Activated T-helper 9 cell treated with anti-CD3 and anti-CD28 coated beads, Interleukin-2, amount 50 U/mL, for 16 hours (primary cell): ENCODE measurements at places on chromosomes 13 and 19.

DNA sequence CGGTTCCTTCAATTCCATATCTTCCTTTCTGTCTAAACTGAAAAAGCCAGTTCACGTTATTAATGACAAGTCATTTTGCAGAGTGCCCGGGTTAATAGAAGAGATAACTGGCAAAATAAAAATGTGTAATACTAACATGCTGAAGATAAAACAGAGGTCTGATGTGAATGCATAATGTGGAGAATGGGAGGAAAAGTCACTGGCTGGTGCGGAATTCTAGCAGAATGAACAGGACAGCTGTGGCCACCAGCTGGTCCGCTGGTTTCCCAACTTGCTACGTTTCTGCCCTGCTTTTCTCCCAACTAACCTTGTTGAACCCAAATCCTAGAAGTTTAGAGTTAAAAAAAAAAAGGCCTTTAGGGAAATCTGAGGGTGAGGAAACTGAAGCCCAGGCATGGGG, 42.4 kb downstream of the PCDH8 start:
- no peak for DNase-seq

DNA sequence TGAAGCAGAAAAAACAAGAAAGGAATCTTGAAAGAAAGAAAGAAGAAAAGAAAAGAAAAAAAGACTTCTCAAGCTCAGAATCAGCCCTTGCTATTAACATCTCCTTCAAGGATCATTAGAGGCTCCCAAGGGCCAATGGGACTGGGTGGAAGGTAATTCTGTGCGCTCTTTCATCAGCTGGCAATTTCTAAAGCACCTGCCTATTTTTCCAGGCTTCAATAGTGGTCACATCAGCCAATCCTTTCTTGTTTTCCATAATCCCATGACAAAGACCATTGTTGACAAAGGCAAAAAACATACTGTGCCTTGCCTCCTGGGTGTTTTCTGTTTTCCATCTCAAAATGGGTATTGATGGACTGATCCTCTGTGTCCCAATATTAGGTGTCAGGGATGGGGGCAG, 88.2 kb upstream of the TSC22D1 start:
- DNase-seq: no peak

DNA sequence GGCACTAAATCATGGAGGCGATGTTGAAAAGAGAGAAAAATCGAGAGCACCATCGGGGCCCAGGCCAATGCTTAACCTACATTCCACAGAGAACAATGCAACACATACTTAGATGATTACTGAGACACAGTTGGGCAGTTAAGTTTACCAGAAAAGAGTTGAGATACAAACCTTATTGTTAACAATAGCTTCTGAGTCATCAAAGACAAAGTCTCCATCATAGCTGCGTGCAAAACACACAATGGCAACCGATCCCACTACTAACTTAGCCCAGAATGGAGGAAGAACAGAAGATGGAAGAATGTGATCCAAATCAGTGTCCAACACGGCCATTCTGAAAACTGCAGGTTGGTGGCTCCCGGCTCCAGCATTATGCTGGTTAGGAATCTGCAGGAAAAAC, 6.2 kb downstream of the TMTC4 start:
- DNase-seq: no peak

DNA sequence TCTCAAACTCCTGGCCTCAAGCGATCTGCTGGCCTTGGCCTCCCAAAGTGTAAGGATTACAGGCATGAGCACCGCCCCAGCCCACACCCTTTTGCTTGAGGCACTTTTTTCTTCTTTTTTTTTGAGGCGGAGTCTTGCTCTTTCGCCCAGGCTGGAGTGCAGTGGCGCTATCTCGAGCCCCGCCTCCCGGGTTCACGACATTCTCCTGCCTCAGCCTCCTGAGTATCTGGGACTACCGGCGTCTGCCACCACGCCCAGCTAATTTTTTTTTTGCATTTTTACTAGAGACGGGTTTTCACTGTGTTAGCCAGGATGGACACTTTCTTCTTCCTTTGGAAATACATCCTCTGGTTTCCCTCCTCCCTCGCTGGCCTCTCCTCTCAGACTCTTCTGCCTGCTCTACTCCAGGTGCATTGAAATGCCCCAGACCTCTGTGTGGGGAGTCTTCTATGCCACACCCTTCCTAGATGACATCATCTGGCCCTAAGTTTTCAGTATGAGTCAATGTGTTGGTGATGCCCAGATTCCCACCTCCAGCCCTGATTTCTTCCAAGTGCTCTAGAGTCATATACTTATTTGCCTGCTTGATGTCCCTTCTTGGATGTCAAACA, 20.7 kb upstream of the TPT1 start:
- DNase-seq: no peak

- DNase-seq: no peak
Observed at GRCh38 chr19:41321600-41322270, 11.8 kb downstream of the CCDC97 start.

DNA sequence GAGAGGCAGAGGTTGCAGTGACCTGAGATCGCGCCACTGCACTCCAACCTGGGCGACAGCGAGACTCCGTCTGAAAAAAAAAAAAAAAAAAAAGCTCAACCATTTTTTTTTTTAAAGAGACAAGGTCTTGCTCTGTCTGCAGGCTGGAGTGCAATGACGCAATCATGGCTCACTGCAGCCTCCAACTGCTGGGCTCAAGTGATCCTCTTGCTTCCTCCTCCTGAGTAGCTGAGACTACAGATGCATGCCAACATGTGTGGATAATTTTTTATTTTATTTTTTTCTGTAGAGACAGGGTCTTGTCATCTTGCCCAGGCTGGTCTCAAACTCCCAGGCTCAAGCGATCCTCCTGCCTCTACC, 10.3 kb downstream of the EHD2 start:
- DNase-seq: no peak

- DNase-seq: no peak
Observed at GRCh38 chr19:32146664-32147063, 198.7 kb upstream of the ZNF507 start.

- no peak for DNase-seq
Observed at GRCh38 chr13:19663416-19663979, 30.0 kb downstream of the MPHOSPH8 start.

DNA sequence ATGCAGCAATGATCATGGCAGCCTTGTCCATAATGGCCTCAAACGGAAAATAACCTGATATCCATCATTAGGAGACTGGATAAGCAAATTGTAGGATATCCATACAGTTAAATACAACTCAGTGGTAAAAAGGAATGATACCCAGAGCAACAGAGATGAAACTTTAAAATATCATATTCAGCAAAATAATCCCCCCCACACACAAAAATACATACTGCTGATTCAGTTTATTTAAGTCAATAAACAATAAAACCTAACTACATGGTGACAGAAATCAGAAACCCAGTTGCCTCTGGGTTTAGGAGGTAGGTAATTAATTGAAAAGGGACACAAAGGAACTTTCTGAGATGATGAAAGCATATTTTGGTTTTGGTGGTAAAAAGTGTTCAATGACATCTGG, 27.9 kb upstream of the DLEU7 start:
- DNase-seq: no peak

DNA sequence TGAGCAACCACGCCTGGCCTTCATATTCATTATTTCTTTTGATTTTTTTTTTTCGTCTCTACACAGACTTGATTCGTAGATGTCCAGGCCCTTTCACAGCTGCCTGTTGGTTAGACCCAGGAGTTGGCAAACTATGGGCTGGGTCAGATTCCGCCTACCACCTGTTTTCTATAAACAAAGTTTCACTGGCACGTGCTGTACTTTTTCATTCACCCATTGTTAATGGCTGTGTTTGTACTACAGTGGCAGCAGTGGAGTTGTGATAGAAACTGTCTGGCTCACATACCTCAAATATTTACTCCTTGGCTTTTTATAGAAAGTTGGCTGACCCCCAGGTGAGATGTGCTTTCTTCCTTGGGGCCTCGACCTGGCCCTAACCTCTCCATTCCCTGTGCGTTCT, 72.9 kb upstream of the TEX29 start:
- DNase-seq: no peak

- DNase-seq: no peak
Observed at GRCh38 chr13:46015366-46015765, 37.2 kb downstream of the ZC3H13 start.

GRCh38 chr13:72728290-72728605, 525 bp downstream of the BORA start:
- no peak for DNase-seq

DNA sequence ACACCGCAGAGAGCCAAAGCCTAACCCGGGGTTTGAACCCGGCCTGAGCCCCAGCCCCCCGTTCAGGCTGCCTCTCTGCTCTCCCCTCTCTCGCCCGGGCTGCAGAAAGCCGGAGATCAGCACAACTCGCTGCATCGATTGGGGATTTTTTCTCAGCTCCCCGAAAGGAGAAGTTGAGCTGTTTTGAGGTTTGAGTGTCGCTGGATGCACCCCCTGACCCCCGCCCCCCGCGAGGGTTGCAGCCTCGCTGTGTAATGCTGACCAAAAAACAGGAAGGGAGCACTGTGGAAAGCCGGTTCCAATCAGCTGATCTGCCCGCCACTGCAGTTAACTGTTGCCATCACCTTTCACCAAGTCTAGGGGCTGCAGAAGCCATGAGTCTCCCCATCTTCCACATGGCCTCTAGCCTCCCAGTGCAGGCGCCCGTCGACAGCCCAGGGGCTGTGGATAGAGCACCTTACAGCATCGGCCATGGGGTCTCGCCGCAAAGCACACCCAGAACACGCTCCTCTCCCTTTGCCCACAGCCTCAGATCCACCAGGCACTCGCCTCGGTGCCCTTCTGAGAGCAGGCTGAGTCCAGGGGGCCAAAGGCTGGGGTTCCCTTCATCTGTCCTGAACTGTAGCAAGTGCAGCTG, 34.5 kb downstream of the MYO9B start:
- no peak for DNase-seq

DNA sequence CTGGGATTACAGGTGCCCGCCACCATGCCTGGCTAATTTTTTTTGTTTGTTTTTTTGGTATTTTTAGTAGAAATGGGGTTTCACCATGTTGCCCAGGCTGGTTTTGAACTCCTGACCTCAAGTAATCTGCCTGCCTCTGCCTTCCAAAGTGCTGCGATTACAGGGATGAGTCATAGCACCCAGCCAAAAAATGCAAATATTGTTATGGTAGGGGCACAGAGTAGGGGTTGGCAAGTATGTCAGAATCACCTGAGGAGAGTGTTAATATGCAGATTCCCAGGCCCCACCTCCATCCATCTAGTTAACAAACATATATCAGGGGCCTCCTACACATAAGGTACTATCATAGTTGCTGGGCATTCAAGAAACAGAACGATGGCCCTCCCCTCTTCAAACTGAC, 44.7 kb downstream of the VAV1 start:
- DNase-seq: no peak

GRCh38 chr13:42649141-42649540, 75.2 kb downstream of the TNFSF11 start:
- no peak for DNase-seq

DNA sequence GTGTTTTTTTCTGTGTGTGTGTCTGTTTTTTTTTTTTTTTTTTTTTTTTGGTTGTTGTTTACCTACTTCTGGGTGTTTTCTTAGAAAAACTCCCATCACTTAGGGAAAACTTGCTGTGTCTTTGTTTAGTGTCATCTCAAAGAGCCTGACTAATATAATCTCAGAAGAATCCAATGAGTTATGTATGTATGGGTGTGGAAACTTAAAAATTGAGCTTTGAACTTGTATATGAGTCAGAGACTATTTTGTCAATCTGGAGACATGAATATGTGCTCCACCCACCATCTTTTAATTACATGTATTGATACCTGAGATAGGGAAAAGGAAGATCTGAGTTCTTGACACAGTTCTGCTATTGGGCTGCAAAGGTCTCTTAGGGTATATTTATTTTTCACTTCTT, 140.7 kb upstream of the SPRY2 start:
- no peak for DNase-seq

- DNase-seq: no peak
Observed at GRCh38 chr13:39306639-39307589, 268.7 kb downstream of the NHLRC3 start.

GRCh38 chr13:113539176-113539575, 45.4 kb upstream of the TFDP1 start:
- no peak for DNase-seq

- no peak for DNase-seq
Observed at GRCh38 chr19:33343301-33343700, 30.2 kb upstream of the CEBPG start.

DNA sequence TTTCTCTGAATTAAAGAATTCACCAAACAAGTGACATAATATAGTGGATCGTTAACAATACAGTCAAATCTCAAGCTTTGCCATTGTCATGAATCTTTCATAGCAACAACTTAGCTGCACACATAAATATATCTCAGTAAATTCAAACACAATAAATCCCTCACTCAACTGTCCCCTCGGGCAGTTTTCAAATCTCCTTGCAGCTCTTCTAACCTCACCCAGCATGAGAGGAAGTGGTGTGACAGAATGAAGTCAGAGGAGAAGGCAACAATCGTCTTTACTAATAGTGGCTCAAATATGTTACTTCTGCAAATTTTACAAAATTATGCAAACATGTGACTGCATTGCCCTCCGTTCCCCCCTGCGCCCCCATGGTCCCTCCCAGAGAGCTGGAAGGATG, 148.2 kb downstream of the RAP2A start:
- no peak for DNase-seq

DNA sequence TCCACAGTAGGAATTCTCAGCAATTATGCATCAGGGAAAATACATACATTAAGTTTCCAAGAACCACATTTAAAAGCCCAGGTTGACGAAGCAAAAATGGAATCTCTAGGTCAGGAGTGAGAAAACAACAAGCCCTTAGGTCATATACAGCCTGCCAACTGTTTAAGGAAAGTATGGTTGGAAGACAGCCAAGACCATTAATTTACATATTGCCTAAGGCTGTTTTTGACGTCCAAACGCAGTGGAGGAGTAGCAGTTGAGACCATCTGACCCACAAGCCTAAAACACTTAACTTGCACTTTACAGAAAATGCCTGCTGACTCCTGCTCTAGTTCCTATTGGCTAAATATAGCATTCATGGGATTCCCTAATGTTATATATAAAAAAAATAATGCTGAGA, 299.0 kb downstream of the ITGBL1 start:
- no peak for DNase-seq
